ENCODE measurements at places on chromosomes 6 and 20. TPM values are rescaled to one million over a fixed set of nuclear protein-coding genes. Genes with fewer than 3 reads are reported as not detected.
A peak's percentile ranks its signal among the peaks of the same experiment; 100 is the strongest.

HCK gene
- total RNA-seq: 22.9 TPM

RBPJL gene
- not detected for total RNA-seq

ACTL10 gene
- total RNA-seq: 0.23 TPM

COL21A1 gene
- 103 TPM for total RNA-seq

SCRT2 gene
- total RNA-seq: not detected

DDX27 gene
- total RNA-seq: 13.5 TPM

C6orf141 gene
- total RNA-seq: not detected

FOXF2 gene
- not detected for total RNA-seq

ECHDC1 gene
- 32.2 TPM for total RNA-seq

STMND1 gene
- total RNA-seq: not detected

DNA sequence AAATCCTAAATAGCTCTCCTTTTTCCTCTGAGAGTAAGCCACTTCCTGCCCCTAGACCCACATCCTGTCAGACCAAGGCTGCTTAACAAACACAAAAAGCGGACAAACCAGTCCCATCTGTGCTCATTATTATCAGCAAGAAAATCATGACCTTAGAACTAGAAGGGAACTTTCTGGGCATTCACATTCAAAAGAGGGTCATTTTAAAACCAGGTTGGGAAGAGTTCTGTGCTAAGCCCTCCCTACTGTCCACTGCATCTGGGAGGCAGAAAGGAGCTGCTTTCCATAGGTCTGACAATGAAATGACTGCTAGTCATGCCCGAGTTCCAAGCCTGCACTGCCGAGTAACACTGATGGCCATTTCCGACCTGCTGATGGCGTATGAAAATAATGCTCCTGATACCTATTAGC lies 15.4 kb downstream of the EZR start:
- DNase-seq: peak; percentile 20

DNA sequence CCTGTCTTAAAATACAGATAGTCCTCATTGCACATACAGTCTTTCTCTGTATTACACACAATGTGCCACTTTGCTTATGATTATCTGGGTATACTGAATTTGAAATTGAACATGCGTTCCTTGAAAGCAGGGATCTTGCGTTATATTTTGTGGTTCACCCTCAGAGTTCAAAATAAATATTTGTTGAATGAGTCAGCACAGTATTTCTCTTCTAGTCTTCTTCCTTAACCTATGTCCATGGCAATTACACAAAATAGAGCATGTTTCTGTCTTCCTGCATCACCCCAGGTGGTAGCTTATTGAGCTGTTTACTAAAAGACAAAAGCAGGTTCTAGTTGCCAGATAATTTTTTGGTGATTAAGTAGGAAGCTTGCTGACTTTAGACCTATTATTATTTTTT lies 272.9 kb upstream of the FERMT1 start:
- DNase-seq: no peak

- no peak for DNase-seq
Observed at GRCh38 chr20:54658525-54658924, 183.1 kb downstream of the DOK5 start.

DNA sequence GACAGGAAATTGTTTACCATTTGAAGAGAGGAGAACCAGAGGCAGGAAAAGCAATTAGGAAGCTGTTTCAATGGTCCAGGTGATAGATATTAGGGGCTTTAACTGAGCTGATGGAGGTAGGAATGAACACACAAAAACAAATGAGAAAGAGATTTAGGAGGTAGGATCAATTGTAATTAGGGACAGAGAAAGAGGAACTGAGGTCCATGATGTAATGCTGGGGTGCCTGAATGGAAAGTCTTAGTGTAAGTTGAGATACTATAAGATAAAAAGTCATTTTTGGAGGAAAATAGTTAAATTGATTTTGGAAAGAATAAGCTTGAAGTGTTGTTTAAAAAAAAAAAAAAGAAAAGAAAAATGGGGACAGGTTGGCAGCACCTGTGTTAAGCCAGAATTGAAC lies 58.5 kb upstream of the B3GAT2 start:
- no peak for DNase-seq

DNA sequence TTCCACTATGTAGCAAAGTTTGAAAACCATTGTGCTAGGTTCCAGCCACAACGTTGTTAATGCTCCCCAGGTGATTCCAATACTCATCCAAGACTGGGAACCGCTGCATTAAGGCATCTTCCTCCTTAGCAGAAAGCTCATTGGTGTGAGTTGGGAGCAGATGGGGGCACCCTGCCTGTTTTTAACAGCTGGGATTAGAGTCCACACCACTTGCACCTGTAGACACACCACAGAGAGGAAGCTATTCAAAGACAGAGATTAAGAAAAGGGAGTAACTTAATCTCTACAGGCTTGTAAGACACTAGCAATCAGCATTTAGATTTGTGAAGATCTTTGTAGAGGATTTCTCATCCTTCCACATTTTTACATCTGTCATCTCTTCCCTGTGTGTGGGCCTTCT lies 333.9 kb upstream of the SOX4 start:
- no peak for DNase-seq

GRCh38 chr6:111157412-111157811 lies 70.1 kb downstream of the SLC16A10 start:
- DNase-seq: no peak

DNA sequence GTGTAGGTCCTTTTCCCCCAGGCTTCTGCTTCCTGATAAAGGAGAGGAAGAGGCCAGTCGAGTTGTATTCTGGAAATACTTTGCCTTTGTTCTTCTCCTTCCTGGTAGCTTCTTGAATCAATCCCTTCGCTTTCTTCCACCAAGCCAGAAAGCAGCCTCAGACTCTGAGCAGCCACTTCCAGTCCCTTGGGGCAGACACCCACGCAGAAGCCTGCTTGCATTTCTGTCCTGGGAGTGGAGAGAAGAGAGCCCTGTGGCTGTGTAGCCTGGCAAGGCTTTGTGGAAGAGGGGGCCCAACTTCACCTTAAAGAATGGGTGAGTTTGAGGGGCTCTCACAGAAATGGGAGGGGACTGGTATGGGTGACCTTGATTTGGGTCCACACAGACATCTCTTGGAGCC lies 211.0 kb upstream of the SSTR4 start:
- DNase-seq: peak; percentile 11

- peak; percentile 88 for DNase-seq
Observed at GRCh38 chr6:152301765-152302568, 335.2 kb downstream of the SYNE1 start.

DNA sequence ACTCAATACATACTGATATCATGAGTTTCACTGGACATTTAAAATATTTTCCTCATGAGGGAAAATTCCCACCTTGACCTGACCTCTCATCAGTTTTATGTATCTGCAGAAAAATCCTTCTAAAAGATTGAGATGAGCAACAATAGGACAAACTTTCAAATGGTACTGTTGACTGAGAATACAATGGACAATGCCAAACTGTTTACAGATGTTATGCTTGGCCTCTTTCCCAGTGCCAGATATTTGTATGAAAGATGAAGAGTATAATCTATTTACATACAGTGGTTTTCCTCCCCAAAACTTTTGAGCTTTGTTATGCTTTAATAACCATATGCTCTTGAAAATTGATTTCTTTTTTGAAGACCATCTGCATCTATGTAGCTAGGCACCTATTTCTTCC lies 245.1 kb upstream of the RSPO3 start:
- DNase-seq: no peak
